ENCODE measurements at places on chromosomes 11 and 22. TPM values are rescaled to one million over a fixed set of nuclear protein-coding genes. Genes with fewer than 3 reads are reported as not detected.

DNA sequence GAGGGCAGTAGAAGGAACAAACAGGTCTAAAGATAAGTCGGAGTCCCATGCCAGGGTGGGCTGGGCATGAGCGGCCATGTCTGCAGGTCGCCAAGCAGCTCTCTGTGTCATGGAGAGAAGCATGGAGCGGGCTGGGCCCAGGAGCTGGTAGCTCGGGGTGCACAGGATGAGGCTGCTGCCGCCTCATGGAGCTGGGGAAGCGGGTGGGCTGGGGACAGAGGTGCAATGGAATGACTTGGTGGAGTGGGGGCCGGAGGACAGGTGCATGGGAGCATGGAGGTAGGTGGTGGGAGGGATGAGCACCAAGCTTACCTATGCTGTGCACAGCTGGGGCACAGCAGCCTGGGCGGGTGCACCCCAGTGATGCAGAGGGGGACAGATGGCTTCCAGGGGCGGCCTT, 3.6 kb downstream of the NRXN2 start:
- no peak for DNase-seq

DNA sequence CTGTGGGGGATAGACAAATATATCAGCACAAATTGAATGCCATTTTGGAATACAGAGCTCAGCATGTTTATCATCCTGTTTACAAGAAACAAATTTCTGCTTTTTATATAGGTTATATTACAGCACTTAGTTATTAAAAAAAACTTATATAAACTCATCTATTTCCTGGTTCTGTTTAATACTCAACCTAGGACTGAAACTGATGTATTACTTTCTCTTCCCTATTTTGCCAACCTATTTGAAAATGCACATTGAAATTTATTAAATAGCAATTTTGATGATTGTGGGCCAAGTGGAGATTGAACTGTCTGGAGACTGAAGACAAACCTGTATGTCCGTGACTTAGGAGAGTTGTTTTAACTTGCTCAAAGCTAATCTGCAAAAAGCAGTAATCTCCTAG, 288.3 kb upstream of the ANO3 start:
- DNase-seq: no peak

The APOA4 gene
- total RNA-seq: not detected

DNA sequence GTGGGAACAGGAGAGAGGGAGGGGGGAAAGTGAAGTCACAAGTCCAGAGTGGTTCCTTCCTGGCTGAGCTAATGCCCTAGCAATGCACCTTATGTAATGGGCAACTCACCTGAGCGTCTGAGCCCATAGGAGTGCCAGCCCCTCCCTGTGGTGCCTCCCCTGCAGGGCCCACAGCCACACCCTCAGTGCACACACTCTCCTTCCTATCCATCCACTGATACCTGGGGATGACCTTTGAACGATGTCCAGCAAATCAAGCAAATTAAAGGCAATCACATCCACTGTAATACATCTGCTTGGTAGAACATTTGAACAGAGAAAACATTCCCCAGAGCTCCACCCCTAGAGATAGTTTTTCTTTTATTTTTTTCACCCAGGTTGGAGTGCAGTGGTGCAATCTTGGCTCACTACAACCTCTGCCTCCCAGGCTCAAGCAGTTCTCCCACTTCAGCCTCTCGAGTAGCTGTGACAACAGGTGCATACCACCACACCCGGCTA, 19.6 kb upstream of the MICAL2 start:
- DNase-seq: no peak

DNA sequence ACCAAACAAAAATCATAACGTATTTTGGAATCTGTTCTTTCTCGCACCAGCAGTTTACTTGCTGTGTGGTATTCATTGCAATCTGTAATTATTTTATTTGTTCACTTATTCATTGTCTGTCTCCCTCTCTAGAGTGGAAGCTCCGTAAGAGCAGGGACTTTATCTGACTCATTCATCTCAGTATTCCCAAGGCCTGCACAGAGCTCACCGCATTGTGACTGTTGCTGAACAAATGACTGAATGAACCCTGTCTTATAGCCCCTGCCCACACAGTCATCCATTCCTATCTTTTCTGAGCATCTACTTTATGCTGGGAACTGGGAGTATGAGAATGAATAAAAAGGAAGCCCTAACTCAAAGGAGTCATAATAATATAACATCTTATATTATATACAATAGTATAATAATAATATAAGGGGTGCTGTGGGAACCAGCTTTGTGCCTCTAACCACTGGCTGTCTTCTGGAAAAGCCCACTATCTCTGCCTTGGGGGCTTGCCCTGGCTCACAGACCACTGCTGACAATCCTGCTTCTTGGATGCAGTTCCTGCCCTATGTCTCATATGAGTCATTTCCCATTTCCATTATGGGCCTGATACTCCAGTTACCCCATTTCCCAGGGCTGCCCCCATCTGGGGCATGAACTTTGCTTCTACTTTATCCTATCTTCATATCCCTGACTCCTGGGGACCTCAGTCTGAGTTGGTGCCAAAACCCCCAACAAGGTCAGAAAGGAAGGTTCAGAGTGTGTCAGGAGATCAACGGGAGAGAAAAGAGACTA, 11.0 kb downstream of the XRRA1 start:
- no peak for DNase-seq

GRCh38 chr11:97638641-97639224, 1248.9 kb downstream of the JRKL start:
- DNase-seq: no peak

GRCh38 chr22:17549655-17550054, 13.6 kb upstream of the SLC25A18 start:
- no peak for DNase-seq

DNA sequence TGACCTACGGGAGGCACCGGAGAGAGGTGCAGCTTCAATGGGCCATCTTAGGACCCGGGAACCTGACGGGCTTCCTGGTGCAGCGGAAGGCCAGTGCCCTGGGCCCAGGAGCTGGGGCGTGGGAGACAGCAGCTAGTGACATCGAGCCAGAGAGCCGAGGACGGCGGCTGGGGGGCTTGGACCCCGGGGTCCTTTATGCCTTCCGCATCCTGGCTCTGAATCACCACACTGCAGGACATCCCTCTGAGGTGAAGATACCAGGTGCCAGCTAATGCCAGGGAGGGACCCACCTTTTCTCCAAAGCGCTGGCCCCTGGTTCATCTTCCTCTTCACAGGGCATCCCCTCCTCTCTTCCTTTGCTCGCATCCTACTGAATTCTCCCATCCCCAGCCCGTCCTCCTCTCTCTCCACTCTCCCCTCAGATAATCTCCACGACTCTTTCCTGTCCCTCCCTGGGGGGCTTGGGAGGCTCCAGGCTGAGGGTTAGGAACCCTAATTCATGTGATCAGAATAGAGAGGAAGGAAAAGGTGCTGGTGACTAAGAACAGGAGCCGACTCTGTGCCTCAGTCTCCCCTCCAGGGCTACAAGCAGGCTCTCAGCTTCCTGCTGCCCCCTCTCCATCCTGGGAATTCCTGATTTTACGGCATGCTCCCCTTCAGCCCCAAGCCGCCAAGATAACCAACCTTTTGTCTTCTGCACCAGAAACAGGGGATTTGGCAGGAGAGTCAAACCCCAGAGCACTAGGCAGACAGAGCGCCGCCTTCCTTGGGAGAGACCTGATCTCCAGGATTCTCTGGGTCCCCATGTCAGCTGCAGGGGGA, 8.5 kb downstream of the VSIG10L2 start:
- DNase-seq: no peak

The APOBEC3B gene
- 0.78 TPM for total RNA-seq

The ZNF70 gene
- total RNA-seq: 3.2 TPM

DNA sequence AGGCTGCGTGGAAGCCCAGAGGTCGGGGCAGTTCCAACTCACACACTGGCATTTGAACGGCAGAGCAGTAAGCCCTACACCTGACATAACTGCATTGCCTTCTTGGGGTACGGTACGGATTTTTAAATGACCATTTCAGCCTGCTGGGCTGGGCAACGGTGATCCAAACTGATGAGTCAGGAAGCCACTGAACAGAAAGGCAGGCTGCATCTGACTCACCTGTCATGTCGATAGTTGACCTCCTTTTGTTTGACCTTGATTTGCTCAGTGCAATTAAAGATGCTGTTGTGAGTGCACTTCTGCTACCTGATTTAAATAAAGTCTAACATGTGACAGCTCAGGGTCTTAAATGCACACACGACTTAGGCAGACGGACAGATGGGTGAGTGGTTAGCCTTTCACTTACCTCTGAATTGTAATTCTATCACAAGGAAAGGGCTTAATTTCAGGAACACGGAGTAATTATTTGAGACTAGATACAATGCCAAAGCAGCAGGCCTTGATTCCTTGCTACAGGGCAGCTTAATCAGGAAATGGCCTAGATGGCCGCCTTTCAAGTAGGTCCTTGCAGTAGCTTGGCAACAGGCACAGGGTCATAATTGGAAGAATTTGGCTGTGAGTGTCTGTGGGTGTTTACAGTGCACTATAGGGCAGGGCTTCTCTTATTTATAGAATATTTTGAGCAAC, 52.2 kb downstream of the BMAL1 start:
- DNase-seq: no peak

The LAMTOR1 gene
- total RNA-seq: 80.3 TPM

The BSCL2 gene
- 23.0 TPM for total RNA-seq

The SLC22A9 gene
- total RNA-seq: not detected

DNA sequence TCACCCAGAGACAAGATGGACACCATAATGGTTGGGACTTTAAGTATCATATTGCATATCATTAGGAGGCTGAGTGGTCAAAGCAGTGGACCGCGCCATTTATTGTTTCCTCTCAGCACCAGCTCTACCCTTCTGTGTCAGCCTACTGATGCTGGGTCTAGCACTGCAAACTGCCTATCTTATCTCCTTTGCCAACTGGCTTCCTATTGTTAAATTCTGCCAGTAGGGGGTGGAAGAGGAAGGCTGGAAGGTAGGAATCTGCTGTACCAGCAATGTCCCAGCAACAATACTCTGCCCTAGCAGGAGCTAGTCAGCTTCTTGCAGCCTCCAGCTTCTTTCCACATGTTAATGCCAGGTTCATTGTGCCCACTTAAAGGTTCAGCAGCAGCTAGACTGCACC, 367.1 kb upstream of the PDGFD start:
- no peak for DNase-seq

The OR52M1 gene
- total RNA-seq: not detected

DNA sequence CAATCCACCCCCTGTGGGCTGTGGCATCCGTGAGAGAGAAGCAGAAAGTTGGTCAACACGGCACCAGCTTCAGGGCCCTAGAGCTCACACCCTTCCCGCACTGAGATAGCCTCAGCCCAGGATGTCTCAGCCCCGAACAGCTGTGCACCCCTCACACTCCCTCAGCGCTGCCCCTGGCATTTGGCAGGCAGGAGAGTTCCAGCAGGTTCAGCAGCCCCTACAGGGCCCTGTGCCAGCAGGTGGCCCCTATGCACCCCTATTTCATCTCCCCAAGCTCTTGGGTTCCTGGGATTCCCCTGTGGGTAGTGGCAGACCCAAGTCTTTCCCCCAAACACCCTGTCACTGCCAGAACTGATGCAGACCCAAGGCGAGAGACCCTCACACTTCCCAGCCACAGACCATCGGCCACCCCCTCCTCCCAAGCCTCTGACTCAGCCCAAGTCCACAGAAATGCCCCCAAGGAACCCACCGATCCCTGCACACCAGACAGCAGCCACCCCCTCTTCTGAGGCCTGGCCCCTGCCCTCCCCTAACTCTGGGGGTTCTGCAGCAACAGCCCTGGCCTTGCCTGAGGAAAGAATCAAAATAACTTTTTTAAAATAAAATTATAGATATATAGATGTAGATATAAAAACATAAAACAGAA, 183.6 kb downstream of the IGLL1 start:
- DNase-seq: peak; percentile 39

GRCh38 chr11:396511-396947, 2.5 kb downstream of the PKP3 start:
- DNase-seq: no peak

DNA sequence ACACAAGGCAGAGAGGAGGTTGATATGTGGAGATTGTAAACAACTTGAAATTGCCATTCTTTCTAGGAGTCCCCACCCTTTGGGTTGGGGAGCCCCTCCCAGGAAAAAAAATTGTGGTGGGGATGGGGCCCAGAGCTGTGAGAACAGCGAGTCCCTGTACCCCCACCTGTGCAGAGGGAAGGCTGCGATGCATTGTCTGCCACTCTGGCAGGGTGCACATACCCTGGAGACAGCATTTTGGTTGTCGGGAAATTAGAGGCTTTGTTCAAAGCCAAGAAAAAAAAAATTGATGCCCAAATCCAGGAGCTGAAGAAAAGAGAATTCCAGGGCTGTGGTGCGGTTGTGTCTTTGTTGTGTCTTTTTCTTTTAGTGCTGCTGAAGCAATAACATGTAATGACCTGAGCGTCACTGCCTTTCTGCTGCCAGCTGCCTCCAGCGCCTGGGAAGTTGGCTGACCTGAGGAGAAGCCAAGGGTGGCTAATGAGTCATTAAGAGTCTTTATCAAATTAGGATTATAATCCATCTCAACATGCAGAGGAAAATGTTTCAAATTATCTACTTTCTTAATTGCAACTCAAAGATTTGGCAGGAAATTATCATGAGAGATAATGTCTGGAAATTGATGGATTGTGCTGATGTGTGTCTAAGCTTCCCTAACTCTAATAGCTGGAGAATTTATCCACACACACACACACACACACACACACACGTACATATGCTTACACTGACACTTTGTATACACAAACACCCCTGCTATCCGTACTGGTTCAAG, 8.0 kb upstream of the PKNOX2 start:
- DNase-seq: no peak

The DEUP1 gene
- not detected for total RNA-seq

- DNase-seq: peak; percentile 18
Observed at GRCh38 chr22:40004836-40005235, 10.1 kb downstream of the FAM83F start.

The MUC6 gene
- not detected for total RNA-seq

The PRODH gene
- 7.4 TPM for total RNA-seq

The TEX54 gene
- total RNA-seq: not detected

- DNase-seq: no peak
Observed at GRCh38 chr22:23782703-23783102, 4.1 kb upstream of the SMARCB1 start.

- no peak for DNase-seq
Observed at GRCh38 chr11:8838248-8838647, 72.7 kb upstream of the AKIP1 start.

The LZTR1 gene
- total RNA-seq: 24.3 TPM

- DNase-seq: no peak
Observed at GRCh38 chr11:40235841-40236240, 1223.6 kb downstream of the LRRC4C start.

GRCh38 chr11:63711838-63712237, 30.5 kb downstream of the RTN3 start:
- no peak for DNase-seq

DNA sequence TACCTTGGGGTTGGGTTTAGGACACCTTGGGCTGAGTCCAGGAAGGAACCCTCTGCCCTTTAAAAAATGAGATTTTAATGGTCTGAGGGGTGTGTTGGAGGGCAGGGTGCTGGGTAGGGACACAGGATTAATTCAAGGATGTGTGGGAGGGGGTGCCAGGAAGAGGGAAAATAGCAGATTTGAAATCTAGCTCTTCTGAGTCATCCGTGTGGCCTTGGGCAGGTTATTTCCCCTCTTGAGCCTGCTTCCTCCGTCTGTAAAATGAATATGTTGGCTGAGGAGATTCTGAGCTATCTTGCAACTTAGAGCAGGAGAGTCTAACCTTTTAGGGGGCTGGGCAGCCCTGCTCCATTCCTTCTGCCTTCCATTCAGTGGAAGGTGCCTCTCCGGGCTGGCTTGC, 3.0 kb downstream of the TSPAN18 start:
- no peak for DNase-seq

The FERMT3 gene
- total RNA-seq: 9.6 TPM

The GUCY1A2 gene
- 12.4 TPM for total RNA-seq

Measured in Right ventricle myocardium inferior (tissue), 1 donor.